ENCODE measurements at places on chromosomes 13 and 19.
A peak's percentile ranks its signal among the peaks of the same experiment; 100 is the strongest.

GRCh38 chr19:2280633-2281264 lies 1.2 kb downstream of the PEAK3 start:
- DNase-seq = no peak

DNA sequence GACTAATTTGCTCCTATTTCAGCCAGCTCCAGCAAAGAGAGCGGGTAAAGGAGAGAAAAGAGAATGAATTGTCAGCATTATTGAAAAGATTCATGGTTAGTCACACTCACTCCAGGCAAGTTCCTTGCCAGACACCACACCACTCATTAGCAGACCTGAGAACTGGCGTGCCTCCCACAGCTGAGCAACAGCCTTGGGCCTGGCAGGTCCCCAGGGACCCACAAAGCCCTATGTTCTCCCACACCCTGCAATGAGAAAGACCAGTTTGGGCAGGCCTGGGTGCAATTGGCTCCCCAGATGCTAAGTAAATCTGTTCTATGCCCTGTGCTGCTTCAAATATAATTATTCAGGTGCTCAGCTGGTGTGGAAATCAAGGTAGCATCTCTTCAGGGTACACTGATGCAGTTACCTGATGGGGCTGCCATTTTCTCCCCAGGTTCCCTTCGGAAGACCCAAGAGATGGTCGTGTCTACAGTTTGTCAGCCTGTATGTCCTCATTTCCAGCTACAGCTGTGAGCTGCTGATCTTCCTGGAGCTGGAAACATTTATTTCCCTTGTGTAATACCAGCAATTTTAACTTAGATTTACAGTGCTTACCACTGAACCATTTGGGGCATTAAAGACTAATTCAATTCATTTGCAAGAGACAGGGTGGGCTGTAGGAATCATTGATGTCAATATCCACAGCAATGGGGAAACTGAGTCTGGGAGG lies 405.0 kb downstream of the COG6 start:
- peak; percentile 65 for DNase-seq

DNA sequence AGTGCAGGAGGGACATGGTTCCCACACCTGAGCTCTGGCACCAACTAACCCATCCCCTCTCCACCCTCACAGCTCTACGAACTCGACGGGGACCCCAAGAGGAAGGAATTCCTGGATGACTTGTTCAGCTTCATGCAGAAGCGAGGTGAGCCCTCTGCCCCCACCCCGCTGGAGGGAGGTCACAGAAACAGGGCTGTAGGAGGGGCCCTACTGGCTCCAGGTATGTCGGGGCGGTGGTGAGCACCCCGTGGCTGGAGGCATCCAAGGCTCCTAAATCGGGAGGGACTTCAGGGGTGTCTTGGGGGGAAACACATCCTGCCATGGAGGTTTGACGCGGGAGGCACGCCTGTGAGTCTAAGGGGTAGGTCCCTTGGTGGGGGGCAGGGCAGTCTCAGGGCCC lies 24.1 kb upstream of the WDR18 start:
- DNase-seq = no peak

DNA sequence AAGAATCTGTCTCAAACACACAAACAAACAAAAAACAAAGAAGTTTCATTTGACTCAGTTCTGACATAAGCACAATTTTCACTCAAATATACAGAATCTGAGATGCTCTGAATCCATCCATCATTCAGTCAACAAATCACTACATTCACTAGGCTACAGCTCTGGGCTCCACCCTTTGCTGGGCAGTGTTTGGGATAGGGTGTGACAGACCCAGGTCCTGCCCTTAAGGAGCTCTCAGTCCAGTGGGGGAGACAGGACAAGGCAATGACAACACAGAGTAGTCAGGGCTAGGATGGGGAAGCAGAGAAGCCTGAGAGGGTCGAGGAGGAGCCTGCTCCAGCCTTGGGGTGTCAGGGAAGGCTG lies 45.3 kb downstream of the SPTBN4 start:
- no peak for DNase-seq

DNA sequence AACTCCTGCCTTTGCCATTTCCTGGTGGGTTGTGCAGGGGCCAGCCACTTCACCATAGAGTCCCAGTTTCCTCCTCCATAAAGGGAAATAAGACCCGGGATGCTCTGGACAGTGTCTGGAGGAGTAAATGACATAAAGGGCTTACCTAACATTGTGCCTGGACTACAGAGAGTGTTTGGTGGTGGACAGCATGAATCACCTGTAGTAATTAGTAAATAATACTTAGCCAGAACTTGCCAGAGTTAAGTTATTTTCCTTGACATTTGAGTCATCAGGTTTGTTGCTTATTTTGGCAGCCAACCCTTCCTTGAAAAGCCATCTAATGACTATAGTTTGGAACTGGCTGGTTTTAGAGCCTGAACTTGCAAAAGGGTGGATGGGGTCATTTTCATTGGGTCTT lies 159.2 kb downstream of the SLC7A1 start:
- no peak for DNase-seq

GRCh38 chr13:98143601-98144026 lies 720 bp downstream of the FARP1 start:
- DNase-seq = no peak

DNA sequence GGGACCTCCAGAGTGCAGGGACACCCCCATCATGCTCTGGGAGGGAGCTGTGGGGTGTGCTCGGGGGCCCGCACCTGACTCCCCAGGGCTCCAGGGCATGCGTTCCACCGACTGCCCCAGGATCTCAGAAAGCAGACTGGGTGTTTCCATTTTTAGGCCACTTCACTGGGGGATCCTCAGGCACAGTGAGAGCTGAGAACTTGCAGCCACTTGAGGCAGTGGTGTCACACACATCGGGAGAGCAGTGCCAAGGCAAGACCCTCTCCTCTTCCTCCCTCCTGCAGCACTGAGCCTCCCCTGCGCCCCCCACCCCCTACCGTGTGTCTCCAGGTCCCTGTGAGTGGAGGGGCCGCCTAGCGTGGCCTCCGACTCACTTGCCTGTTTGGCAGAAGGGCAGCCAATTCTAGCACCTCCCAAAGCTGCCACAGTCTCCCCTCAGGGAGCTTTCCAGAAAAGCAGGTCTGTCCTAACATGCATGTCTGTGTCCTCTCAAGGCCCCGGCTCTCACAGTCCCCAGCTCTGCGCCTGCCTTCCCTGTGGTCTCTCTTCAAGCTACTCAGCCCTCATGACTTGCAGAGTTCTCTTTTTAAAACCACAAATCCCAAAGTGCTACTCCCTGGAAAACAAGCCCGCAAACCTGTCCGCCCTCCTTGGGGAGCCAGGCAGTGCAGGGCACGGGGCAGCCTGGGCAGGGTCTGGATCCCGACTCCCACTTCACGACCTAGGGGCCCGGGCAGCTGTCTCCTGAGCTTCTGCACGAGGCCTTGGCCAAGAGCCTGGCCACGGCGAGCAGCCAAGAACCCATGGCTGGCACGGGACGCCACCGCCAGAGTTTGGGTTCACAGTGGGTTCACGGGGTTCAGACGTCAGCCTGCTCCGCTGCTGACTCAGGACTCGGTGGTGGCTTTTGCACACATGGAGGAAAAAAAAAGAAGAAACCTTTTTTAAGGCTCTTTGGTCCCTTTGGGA lies 94.1 kb downstream of the STK24 start:
- no peak for DNase-seq

GRCh38 chr19:1261798-1262622 lies 7.1 kb upstream of the CIRBP start:
- peak; percentile 49 for DNase-seq

DNA sequence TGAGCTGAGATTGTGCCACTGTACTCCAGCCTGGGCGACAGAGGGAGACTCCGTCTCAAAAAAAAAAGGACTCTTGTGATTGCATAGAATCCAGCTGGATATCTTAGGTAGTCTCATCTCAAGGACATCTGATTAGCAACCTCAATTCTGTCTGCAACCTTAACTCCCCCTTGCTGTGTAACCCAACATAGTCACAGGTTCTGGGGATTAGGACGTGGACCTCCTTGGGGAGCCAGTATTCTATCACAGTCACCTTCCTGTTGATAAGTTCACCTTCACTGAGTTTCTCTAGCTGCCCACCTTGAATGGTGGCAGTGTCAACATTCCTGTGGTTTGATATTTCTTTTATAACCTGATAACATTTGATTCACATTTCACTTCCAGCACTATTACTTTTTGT lies 27.2 kb downstream of the GPR18 start:
- no peak for DNase-seq

GRCh38 chr13:28106976-28107375 lies 6.6 kb upstream of the FLT3 start:
- DNase-seq = no peak

- DNase-seq = no peak
Measured at GRCh38 chr13:74027161-74027779, 106.9 kb downstream of the KLF12 start.

DNA sequence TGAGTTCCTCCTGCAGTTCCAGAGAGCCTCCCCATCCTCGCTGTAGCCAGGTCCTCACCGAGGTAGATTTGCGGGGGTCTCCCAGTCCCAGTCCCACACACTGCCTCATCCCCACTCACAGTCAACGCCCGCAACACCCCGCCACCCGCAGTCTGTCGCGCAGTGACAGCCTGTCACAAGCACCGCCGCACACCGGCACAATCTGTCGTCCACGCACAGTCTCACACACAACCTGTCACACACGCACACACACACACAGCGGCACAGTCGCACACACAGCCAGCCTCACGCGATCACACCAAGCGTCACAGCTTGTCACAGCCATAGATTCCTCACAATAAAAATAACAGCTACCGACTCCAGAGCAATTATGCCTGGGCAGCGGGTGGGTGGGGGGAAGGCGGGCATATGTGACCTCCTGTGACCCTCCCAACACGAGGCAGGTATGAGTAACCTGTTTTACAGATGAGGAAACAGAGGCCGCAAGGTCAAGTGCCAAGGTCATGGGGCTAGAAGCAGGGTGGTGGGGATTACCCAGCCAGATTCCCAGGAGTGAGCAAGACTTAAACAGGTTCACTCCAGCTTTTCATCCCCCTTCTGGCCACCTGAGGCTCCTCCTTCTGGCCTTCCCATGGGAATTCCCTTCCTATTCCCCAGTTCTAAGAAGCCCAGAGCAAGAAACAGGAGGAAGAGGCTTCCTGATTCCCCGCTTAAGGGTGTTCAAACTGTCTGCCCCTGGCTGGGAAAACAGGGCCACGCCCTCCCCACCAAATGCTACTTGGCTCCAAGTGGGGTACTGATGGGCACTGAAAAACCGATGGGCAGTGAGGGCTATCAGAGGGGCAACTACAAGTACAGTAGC lies 13.9 kb downstream of the NFIX start:
- DNase-seq = no peak

- DNase-seq = no peak
Measured at GRCh38 chr13:49098198-49098597, 121.9 kb upstream of the MLNR start.

- no peak for DNase-seq
Measured at GRCh38 chr13:46492946-46493345, 60.0 kb upstream of the LRCH1 start.

- no peak for DNase-seq
Measured at GRCh38 chr13:94122300-94122915, 357.1 kb downstream of the DCT start.

GRCh38 chr19:38928391-38929001 lies 2.1 kb downstream of the SARS2 start:
- no peak for DNase-seq

DNA sequence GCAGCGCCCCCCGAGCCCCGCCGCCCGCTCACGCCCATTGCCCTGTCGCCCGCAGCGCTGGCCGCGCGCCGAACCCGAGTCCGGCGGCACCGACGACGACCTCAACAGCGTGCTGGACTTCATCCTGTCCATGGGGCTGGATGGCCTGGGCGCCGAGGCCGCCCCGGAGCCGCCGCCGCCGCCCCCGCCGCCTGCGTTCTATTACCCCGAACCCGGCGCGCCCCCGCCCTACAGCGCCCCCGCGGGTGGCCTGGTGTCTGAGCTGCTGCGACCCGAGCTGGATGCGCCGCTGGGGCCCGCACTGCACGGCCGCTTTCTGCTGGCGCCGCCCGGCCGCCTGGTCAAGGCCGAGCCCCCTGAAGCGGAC lies 518 bp downstream of the KLF2 start:
- peak; percentile 62 for DNase-seq
